Uterine smooth muscle cell (primary cell): ENCODE measurements at places on chromosomes 1 and 21. TPM values are rescaled to one million over a fixed set of nuclear protein-coding genes. Genes with fewer than 3 reads are reported as not detected.

Gene TSPEAR
- not detected in 2 replicates for total RNA-seq

Gene CDA
- total RNA-seq, result 1.2 and 4.0 TPM in 2 replicates

Gene FAM163A
- not detected in 2 replicates for total RNA-seq

Gene NMNAT1
- 13.6 and 17.1 TPM in 2 replicates for total RNA-seq

Gene ADGRL4
- total RNA-seq, result 3.7 and 6.2 TPM in 2 replicates

Gene TRPM2
- under 0.01 TPM in 1 of 2 replicates, not detected in the other for total RNA-seq

Gene TMEM125
- under 0.01 TPM in 1 of 2 replicates, not detected in the other for total RNA-seq

Gene VSIG8
- 0.12 TPM in 1 of 2 replicates, not detected in the other for total RNA-seq

Gene FCRL5
- not detected in 2 replicates for total RNA-seq

Gene GUCA2A
- total RNA-seq, result not detected in 2 replicates

Gene DPT
- total RNA-seq, result not detected in 2 replicates

Gene AKR7A3
- 0.44 and 0.62 TPM in 2 replicates for total RNA-seq

Gene OR2T3
- total RNA-seq, result not detected in 2 replicates

Gene CATSPERE
- total RNA-seq, result 0.33 and 1.9 TPM in 2 replicates

Gene ABCD3
- 44.1 and 44.7 TPM in 2 replicates for total RNA-seq

Gene FBXO2
- total RNA-seq, result 0.22 and 1.2 TPM in 2 replicates

Gene ARTN
- total RNA-seq, result 0.50 TPM in 1 of 2 replicates, not detected in the other

Gene PADI2
- under 0.01 TPM in 1 of 2 replicates, not detected in the other for total RNA-seq

Gene ASTN1
- total RNA-seq, result 0.22 and 0.75 TPM in 2 replicates

Gene F13B
- total RNA-seq, result not detected in 2 replicates

Gene IL22RA1
- total RNA-seq, result under 0.01 and 0.12 TPM in 2 replicates

Gene CYP4X1
- not detected in 2 replicates for total RNA-seq
